ENCODE measurements at places on chromosomes 7 and 10.

DNA sequence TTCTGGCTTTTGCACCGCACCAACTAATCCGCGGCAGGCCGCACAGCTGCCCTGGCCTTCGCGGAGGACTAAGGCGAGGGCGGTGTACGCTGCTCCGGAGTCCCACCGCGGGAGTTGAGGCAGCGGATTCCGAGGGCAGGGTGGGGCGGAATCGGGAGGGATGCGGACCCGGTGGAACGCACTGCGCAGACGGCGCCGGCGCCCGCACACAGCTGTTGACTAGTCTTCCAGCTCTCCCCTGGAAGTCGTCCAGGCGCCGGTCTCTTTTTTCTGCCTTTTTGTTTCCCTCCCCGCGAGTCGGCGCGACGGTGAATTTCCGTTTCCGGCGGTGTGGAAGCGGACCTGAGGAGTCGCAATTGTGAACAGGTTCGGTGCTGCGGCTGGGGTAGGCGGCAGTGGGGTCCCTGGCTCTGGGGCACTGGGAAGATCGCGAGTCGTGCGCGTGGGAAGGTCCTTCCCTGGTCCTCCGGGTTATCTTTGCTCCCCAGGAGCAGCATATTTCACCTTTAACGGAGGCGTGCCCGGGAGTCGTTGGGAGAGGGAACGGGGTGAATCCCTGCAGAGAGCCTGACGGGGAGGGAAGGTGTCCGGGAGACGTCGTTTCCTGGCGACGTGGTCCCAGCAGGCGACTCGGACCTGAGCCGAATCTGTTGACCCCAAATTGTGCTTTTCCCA, at the start of gene ASAH2B:
Gene ASAH2B, plus strand, starts transcription at position 319 of the 675 bp plus-strand sequence. CDS start 5,195 bp downstream, outside the sequence.
- DNase-seq = peak; percentile 50

DNA sequence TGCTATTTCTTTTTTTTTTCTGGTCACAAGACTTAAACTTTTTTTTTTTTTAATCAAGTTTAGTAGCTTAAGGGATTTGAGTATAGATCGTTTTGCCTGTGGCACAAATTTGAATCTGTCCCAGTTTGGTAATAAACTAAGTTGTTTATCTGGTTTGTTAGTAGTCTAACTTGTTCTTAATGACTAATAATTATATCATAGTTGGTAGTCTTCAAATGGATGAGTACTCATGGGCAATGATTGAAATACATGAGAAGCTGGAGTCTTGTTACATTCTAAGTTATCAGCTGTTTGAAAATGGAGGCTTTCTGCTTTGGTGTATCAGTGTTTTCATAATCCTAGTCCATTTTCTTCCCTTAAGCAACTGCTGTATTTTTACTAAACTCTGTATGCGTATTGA, 12.3 kb downstream of the BTAF1 start:
- no peak for DNase-seq

GRCh38 chr7:159119851-159120539, 24.7 kb downstream of the VIPR2 start:
- DNase-seq = no peak

GRCh38 chr7:28977881-28978280, 19.8 kb upstream of the TRIL start:
- DNase-seq = no peak

GRCh38 chr10:79336739-79337138, 10.5 kb upstream of the PPIF start:
- no peak for DNase-seq

GRCh38 chr7:16369855-16370254, 51.5 kb downstream of the CRPPA start:
- no peak for DNase-seq

GRCh38 chr7:8213381-8213780, 48.6 kb downstream of the ICA1 start:
- no peak for DNase-seq

- DNase-seq = no peak
These were observed 927.4 kb downstream of the LRMDA start for GRCh38 chr10:76358743-76359395.

DNA sequence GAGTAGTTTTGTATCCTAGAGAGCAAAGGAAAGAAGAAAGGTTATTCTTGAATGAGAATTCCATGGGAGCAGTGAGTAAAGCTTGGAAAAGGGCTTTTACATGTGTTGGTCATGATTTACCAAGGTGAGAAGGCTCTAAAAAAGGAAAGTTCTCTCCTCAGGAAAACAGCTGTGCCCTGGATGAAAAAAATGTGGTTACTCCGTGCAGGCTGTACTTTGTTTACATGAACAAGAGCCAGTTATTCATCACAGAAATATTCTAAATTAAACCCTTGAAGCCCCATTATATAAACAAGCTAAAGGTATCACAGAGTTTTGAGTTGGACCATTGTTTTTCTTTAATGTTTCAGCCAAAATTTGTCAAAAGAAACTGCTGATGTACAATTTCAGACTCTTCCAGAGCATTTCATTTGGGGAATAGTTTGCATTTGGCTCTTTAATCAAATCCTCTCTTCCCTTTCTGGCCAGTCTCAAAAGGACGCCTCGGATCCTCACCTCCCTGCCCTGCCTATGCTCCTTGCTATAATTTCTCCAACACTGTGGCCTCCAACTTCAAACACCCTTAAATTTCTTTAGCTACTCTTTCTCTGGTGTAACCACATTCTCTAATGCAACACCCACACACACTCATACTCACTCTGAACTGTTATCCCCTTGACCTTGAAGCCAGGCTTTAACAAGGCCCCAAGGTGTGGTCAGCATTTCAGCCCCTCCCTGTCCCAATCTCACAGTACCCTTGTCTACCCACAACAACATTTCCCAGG, 47.4 kb downstream of the AFAP1L2 start:
- DNase-seq = no peak
